ENCODE measurements at places on chromosomes 4 and X.

GRCh38 chrX:68112321-68112720 lies 321.0 kb downstream of the OPHN1 start:
- no peak for DNase-seq

DNA sequence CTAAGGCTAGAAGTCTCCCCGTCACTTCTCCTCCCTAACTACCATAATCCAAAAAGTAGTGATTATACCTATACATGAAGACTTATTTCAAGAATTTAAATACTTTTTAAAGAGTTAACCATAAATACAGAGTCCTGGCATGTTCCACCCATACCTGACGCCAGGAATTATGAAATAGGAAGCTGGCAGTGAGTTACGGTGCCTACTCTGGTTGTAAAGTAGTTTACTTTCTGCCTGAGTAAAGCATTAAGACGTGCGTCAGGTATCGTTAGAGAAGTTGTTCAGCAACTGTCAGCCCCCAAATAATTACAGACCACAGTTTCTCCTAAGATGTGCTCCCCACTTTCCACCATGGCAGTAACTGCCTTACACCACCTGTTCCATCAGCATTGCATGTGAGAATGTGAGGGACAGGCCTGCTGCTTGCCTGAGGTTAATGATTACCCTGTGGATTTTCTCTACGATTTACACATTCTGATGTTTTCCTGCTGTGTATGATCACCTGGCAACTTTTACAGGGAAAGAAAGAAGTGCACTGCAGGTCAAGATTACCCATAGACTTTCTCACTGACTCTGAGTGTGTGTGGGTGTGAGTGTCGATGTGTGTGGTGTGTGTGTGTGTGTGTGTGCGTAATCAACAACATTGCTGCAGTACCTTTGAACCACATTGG lies 92.3 kb upstream of the SLC7A11 start:
- DNase-seq = no peak

- DNase-seq = peak; percentile 3
Observed at GRCh38 chrX:105347373-105347772, 126.9 kb upstream of the TEX13A start.

DNA sequence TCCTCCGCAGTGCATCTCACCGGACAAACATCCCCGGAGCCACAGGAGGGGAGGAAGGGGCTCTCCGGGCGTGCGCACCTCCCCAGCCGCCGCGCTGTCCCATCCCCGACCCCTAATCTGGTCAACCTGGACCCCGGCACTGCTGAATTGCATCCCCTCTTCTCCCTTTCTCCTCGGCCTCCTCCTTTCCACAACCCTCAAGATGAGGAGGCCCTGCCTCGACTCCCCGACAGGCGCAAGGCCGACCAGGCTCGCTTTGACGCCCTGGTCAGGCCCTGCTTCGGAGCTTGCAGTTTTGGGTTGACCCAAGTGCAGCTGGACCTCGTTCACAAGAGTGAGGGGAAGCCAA lies 2.3 kb downstream of the PDGFRA start:
- DNase-seq = no peak

GRCh38 chr4:167114416-167114971 lies 119.8 kb downstream of the SPOCK3 start:
- DNase-seq = peak; percentile 67

- no peak for DNase-seq
Observed at GRCh38 chrX:37776283-37776986, 3.4 kb upstream of the CYBB start.

- no peak for DNase-seq
Observed at GRCh38 chr4:126757219-126757618, 875.5 kb upstream of the INTU start.

GRCh38 chr4:144342949-144343760 lies 202.6 kb upstream of the GYPA start:
- DNase-seq = no peak

DNA sequence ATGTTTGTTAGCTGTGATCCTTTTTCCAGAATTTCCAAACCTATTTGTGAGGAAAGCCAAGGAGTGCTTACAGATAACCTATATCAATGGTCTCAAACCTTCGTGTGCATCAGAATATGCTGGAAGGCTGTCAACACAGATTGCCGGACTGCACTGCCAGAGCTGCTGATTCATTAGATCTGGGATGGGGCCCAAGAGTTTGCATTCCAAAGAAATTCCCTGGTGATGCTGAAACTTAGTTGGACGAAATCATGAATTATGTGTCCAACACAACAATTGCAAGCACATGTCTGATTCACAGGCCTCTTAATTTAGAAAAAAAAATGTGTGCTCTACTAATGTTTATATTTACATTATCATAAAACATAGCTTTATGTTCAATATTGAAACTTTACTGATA lies 544.0 kb upstream of the AMOT start:
- DNase-seq = peak; percentile 74

GRCh38 chr4:101857176-101857575 lies 66.6 kb downstream of the BANK1 start:
- DNase-seq = no peak

DNA sequence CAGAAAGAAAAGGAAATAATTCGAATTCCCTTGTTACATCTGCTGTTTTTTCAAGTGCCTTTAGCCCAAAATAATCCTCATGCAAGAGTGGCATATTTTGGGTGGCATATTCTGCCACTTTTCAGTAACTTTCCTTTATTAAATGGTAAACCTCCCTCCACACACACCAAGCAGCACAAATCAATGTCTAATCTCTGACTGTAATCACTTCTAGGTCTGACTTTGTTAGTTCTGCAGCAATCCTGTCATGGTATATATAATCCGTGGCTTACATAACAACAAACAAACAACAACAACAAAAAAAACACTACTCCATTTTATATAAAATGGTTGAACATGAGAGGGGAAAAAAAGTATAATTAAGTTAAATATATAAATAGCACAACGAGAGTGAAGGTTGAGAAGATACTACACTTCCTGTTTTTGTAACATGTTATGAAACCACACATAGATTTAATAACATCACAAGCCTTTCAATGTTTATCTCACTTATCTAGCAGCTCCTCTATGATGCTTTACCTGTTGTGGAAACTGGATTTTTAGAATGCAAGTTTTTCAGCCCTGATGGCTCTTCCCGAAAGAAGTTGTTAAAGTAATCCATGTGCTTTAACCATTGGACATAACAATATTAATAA lies 715.4 kb downstream of the GRXCR1 start:
- DNase-seq = no peak

DNA sequence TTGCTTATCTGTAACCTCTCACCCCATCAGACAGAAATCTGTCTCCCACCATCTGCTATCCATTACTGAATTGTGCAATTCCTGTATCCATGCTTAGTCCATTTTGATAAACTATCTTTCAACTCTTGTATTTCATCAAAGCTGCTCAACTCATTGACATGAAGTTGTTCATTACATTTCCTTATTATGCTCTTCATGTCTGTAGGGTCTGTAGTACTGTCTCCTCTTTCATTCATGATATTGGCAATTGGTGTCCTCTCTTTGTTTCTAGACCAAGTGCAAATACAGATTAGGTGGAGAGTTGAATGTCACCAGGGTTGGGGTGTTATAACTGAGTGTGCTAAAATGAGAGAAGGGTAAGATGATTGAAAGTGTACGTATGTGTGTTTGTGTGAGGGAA lies 69.2 kb upstream of the ADRA2C start:
- DNase-seq = no peak

GRCh38 chr4:151729731-151730559 lies 30.9 kb downstream of the GATB start:
- DNase-seq = no peak

DNA sequence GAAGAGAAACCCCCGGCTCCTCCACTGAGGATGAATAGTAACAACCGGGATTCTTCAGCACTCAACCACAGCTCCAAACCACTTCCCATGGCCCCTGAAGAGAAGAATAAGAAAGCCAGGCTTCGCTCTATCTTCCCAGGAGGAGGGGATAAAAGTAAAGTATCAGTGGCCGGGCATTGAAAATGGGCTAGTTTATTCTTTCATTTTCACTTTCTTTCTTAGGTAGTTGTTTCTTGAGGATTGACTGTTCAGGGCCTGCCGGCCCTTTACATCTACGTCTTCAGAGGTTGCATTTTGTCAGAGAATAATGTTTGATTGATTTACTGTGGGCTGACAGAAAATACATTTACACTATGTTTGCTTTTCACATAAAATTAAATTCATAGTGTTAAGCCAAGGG lies 27.1 kb downstream of the PAK3 start:
- DNase-seq = no peak

DNA sequence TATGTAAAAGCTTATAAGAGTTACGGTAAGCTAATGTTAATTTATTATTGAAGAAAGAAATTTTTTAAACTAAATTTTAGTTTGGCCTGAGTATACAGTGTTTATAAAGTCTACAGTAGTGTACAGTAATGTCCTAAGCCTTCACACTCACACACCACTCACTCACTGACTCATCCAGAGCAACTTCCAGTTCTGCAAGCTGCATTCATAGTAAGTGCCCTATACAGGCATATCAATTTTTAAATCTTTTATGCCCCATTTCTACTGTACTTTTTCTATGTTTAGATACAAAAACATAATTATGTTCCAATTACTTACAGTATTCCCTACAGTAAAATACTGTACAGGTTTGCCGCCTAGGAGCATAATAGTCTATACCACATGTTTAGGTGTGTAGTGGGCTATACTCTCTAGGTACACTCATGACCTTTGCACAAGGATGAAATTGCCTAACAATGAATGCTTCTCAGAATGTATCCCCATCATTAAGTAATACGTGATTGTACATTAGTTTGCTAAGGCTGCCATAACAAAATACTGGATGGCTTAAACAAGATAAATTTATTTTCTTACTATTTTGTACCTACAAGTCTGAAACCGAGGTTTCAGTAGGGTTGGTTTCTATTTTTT lies 333.8 kb upstream of the PCDH7 start:
- no peak for DNase-seq

DNA sequence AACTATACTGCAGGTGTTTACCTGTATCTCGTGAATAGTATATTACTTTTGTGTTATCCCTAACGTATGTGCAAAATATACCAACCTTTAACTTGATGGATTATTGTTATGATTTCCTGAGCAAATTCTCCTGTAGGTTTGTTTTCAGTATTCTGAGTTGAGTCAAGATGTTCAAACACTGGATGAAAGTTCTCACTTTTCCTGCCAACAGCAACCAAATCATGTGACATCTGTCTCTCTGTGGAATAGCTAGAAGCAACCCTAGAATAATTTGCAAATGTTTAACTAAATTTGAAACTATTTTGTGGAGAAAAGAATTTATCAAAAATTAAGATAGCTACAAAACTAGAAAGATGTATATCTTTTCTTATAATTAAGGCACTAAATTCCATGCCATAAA lies 35.6 kb downstream of the BCLAF3 start:
- no peak for DNase-seq

- no peak for DNase-seq
Observed at GRCh38 chr4:184356366-184356765, 118.0 kb downstream of the IRF2 start.

GRCh38 chrX:52216541-52216940 lies 31.9 kb downstream of the MAGED4 start:
- no peak for DNase-seq

- DNase-seq = no peak
Observed at GRCh38 chrX:11193035-11193469, 81.9 kb downstream of the HCCS start.

DNA sequence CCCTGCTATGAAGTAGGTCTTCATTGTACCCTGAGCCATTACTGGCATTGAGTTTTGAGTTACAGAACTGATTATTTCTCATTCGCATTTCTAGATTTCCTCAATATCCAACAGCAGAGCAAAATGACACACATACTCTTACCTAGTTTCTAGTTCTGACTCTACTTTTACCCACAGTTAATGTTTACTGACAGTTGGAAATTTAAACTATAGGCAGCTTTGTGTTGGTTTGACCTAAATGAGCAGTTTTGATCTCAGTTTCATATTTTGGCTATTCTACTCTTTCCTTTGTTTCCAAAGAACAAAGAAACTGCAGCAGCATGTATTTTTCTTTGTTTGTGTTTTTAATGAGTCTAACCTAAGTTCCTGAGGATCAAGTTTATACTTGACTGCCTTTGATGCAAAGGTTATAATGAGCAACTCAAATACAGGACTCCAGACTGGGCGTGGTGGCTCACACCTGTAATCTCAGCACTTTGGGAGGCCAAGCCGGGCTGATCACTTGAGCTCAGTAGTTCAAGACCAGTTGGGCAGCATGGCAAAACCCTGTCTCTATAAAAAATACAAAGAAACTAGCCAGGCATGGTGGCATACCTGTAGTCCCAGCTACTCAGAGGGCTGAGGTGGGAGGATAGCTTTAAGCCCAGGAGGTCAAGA lies 30.4 kb downstream of the TXK start:
- DNase-seq = no peak

- no peak for DNase-seq
Observed at GRCh38 chr4:140893939-140894338, 137.8 kb upstream of the TBC1D9 start.

DNA sequence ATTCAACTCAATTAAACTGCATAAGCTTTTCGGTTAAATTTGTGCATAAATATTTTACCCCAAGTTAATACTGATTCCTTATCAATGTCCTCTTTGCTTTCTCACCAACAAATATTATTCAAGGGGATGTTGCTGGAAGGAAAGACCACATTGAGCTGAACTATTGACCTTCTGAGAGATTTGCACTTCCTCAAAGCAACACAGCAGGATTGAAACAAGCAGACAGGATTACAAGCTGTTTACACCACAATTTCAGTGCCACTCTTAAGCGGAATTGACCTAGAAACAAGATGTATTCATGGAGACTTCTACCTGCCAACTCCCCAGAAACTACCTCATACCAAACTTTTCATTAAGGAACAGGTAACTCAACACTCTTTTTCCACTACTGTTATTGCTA lies 96.5 kb upstream of the DUSP21 start:
- DNase-seq = no peak

DNA sequence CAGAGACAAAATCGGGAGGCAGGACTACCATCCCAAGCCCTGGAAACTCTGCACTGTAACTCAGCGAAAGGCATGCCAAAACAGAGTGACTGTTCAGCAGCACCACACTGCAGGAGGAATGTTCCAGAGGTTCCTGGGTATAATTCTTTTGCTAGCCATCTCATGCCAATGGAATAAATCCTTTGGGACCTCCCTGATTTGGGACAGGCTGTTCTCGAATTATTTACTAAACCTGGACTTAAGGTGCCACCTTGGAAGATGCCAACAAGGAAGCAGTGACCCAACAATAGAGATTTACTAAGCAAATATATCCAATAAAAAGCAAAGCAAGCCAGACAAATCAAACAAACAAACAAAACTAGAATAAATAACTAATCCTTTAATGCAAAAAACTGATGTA lies 9.3 kb downstream of the AADAT start:
- no peak for DNase-seq

- DNase-seq = no peak
Observed at GRCh38 chr4:142164767-142165500, 528.6 kb downstream of the IL15 start.

- DNase-seq = no peak
Observed at GRCh38 chr4:105956569-105956968, 61.3 kb downstream of the NPNT start.

DNA sequence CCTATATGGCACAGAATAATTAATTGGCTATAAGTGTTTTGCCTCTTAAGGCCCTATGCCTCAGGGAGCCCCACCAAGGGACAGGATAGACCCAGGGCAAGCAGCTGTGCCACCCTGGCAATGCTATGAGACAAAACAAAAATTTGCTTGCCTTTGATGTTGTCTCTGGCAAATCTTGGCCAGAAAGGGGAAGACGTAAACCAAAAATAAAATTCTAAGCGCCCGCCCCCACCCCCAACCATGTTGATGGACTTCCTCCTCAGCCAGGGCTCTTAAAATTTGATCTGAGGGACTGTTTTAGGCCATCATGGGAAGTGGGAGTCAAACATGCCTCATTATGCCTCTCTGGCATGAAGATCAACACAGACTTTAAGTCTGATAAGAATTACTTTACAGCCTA lies 130.5 kb upstream of the APOOL start:
- DNase-seq = no peak

GRCh38 chrX:136754651-136755050 lies 26.1 kb downstream of the ARHGEF6 start:
- no peak for DNase-seq

Data from retinal pigment epithelial cell (primary cell).